Stimulated activated effector memory CD8-positive, alpha-beta T cell treated with anti-CD3 and anti-CD28 coated beads, Interleukin-12 subunit alpha, Interleukin-12 subunit beta, amount 100 ng/mL, for 72 hours (primary cell): ENCODE measurements at places on chromosomes 11 and 22.

- no peak for DNase-seq
Measured at GRCh38 chr11:63838150-63838677, 696 bp upstream of the MARK2 start.

DNA sequence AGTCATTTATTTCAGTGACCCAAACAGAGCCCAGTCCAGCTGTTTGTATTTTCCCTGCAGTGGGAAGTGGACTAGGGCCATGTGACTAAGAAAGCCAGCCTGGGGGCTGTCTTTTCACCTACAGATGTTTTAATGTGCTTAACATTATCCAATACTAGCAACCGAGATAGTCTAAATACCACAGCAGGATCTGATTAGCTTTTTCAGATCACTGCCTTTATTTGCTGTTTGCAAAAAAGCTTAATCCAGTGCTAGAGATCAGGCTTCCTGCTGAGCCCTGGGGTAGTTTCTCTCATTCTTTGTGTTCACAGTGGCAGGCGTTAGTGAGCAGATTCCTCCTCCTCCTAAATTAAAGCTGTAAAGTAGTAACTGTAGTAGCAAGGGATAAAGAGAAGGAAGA lies 35.0 kb downstream of the ZC3H12C start:
- DNase-seq, result no peak

GRCh38 chr11:2887515-2888195 lies 2.1 kb upstream of the CDKN1C start:
- no peak for DNase-seq

GRCh38 chr11:121450401-121450800 lies 1.7 kb upstream of the SORL1 start:
- no peak for DNase-seq

DNA sequence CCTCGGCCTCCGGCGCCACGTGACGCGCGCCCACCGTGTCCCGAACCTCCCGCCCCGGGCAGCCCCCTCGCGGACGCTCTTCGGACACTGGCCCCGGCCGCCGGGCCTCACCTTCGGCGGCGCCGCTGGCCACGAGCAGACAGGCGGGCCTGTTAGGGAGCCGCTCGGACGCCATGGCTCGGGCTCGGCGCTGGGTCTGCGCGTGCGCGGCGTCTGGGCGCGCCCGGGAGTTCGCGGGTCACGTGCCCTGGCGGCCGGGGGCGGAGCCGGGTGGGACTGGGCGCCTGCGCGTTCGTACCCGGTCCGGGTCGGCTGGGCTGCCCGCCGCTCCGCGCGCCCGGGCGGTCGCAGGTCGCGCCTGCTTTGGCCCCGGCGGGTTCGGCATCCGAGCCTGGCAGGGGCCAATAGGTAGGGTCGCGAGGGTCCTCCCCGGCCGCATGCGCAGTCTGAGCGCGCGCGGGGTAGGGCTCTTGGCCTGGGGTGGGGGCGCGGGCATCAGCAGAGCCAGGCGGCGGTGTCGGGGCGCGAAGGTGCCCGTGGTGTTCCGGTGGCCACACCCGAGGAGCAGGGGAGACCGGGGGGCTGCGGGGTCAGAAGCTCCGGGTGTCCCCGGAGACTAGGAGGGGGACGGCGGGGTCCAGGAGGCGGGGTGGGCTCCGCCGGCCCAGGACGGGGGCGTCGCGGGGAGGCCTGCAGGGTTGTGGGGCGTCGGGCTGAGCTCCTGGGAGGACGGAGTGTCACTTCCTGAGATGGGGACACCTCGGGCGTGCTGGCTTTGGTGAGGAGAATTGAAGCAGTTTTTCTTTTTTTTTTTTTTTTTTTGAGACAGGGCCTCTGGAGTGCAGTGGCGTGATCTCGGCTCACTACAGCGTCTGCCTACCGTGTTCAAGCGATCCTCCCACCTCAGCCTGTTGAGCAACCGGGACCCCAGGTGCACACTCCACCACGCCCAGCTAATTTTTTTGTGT lies at the start of gene GATD1:
TSS of gene GATD1 (minus strand) at position 200 of the 968 bp plus-strand sequence. CDS start at position 175, 25 bp downstream.
- DNase-seq, result peak; percentile 96

GRCh38 chr11:88590361-88590760 lies 252.8 kb upstream of the CTSC start:
- no peak for DNase-seq

- DNase-seq, result no peak
Measured at GRCh38 chr22:45670981-45671782, 452 bp upstream of the ATXN10 start.

- no peak for DNase-seq
Measured at GRCh38 chr11:126268361-126268707, 361 bp downstream of the SRPRA start.

DNA sequence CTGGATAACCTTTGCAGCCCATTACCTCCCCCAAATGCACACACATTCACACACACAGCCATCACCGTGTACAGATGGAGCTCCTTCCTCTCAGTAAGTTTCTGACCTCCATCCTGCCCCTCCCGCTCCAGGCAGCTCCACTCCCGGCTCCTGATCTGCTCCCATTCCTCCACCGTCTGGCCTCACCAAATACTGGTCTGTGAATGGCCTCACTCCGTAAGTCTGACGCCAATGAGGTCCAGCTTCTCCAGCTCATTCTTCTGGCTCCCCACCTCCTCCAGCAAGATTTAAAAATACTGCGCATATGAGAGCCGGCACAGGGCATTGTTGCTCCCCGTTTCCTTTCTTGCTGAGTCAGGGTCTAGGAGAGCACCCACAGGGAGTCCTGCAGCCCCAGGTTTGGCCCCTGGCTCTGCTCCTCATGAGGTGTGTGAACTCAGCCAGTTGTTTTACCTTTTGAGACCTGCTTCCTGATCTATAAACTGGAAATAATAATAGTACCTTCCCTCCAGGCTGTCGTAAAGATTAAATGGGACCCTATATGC lies 14.0 kb upstream of the TUB start:
- DNase-seq, result no peak
